ENCODE measurements at places on chromosomes 2 and 18. TPM values are rescaled to one million over a fixed set of nuclear protein-coding genes. Genes with fewer than 3 reads are reported as not detected.

REG1B gene
- not detected for polyA plus RNA-seq

STPG4 gene
- not detected for polyA plus RNA-seq

CHRND gene
- not detected for polyA plus RNA-seq

PID1 gene
- 11.0 TPM for polyA plus RNA-seq

ABCG8 gene
- not detected for polyA plus RNA-seq

LRATD1 gene
- polyA plus RNA-seq, result 81.4 TPM

MTCL1 gene
- polyA plus RNA-seq, result 20.8 TPM

KCNK3 gene
- polyA plus RNA-seq, result 14.0 TPM

AOX1 gene
- polyA plus RNA-seq, result not detected

OR6B2 gene
- not detected for polyA plus RNA-seq

FIGN gene
- polyA plus RNA-seq, result 0.71 TPM

ITGB6 gene
- 6.1 TPM for polyA plus RNA-seq

RESP18 gene
- not detected for polyA plus RNA-seq

LRRC30 gene
- polyA plus RNA-seq, result not detected

EMILIN1 gene
- 1.3 TPM for polyA plus RNA-seq

GNAL gene
- 17.3 TPM for polyA plus RNA-seq

SGPP2 gene
- 0.30 TPM for polyA plus RNA-seq

SERPINB7 gene
- polyA plus RNA-seq, result not detected

C2orf66 gene
- polyA plus RNA-seq, result 1.4 TPM

CHRNG gene
- polyA plus RNA-seq, result not detected

ING5 gene
- polyA plus RNA-seq, result 22.8 TPM

EFR3B gene
- 29.3 TPM for polyA plus RNA-seq

RIT2 gene
- 1.1 TPM for polyA plus RNA-seq

SP140 gene
- polyA plus RNA-seq, result 0.74 TPM

LYG1 gene
- 6.8 TPM for polyA plus RNA-seq

ATRAID gene
- polyA plus RNA-seq, result 121 TPM

Measured in neural cell (in vitro differentiated cells).